Stimulated activated CD4-positive, alpha-beta T cell treated with anti-CD3 and anti-CD28 coated beads, Interleukin-1b, Interleukin-23, amount 100 ng/mL, for 48 hours (primary cell): ENCODE measurements at places on chromosomes 5 and 9.

DNA sequence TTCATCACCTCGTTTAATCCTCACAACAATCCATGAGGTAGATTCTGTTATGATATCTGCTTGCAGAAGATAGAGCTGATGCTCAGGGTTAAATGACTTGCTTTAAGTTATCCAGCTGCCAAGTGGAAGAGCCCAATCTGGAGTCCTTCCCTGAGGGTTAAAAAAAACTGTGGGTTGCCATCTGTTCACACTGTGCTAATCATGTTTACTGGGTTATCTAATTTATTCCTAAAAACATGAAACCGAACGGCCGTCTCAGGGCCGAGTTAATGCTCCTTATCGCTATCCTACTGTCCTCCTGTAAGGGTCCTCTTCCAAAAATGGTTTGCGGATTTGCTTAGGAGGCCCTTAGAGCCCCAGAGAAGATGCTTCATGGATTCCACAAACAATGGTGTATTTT, 153.3 kb downstream of the YIPF5 start:
- DNase-seq: no peak

- DNase-seq: no peak
Measured at GRCh38 chr5:142613271-142613671, 72.6 kb downstream of the FGF1 start.

- DNase-seq: no peak
Measured at GRCh38 chr9:124504530-124505005, 2.6 kb downstream of the NR5A1 start.

DNA sequence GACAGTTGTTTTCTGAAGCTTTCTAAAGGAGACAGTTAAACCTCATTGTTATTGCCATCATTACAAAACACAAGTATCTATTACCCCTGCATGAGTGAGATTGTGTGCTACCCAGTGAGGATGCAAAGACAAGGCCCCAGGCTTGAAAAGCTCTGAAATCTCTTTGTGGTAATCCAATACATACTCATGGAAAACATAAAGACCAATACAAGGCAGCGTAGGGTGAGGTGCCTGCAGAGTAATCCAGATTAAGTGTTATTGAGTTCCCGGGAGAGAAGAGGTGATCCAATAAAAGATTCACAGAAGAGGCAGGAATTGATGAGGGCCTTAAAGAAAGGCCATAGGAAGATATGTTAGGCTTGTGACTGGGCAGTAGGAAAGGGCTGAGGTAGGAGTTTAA, 150.1 kb downstream of the MEF2C start:
- DNase-seq: no peak

GRCh38 chr9:98935071-98935505, 8.6 kb upstream of the COL15A1 start:
- DNase-seq: no peak

DNA sequence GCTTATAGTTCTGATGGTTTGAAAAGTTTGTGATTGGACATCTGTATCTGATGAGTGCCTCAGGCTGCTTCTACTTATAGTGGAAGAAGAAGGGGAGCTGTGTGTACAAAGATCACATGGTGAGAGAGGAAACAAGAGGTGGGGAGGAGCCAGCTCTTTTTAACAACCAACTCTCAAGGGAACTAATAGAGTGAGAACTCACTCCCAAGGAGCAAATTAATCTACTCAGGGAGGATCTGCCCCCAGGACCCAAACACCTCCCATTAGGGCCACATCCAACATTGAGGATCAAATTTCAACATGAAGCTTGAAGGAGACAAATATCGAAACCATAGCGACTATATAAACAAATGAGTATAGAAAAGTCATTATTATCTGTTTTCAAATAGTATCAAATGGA, 64.7 kb upstream of the PRLR start:
- no peak for DNase-seq

- DNase-seq: no peak
Measured at GRCh38 chr9:36194326-36195000, 3.7 kb downstream of the CLTA start.

GRCh38 chr5:27315363-27316270, 277.2 kb upstream of the CDH9 start:
- no peak for DNase-seq

- DNase-seq: no peak
Measured at GRCh38 chr9:100999906-101000544, 28.5 kb upstream of the PLPPR1 start.

DNA sequence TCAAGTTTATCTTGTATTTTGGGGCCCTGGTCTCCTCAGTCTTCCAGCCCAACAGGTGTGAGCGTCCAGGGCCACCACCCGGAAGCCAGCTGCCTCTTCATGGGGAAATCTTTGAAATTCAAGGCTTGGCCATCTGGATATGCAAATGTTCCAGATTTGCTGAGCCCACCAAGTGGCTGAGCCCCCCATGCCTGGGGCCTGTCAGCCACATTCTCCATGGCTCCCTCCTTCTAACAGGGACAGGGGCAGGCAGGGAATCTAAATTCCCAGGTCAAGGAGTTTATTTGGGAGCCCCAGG, 14.2 kb upstream of the CXXC5 start:
- DNase-seq: no peak

DNA sequence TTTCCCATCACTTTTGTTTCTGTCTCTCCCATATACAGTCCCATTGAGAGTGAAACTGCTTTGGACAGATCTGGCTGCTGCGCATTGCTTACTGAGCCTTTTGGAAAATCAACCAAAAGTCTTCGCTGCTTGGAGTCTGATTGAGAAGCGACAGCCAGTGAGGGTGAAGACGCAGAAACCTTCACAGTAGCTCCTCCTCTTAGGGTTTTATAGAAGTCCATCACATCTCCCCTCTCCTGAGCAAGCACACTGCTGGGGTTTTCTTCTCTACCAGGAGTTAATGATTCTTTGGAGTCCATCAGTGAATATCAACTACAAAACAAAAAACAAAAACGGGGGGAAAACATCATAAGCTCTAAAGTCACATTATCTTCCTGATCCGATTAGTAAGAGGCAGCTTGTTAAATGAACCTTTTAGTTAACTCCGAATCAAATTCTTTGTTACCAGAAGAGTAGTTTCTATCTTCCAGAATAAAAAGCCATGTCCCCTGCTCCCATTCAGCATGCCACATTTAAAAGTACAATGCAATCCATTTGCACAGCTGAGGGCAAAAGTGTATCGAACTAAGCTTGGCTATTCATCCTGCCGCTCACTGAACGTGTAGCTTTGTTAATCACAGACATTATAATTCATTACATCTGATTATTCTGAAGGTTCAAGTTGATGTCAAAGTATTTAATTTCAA, 2.8 kb downstream of the NR3C1 start:
- DNase-seq: no peak

DNA sequence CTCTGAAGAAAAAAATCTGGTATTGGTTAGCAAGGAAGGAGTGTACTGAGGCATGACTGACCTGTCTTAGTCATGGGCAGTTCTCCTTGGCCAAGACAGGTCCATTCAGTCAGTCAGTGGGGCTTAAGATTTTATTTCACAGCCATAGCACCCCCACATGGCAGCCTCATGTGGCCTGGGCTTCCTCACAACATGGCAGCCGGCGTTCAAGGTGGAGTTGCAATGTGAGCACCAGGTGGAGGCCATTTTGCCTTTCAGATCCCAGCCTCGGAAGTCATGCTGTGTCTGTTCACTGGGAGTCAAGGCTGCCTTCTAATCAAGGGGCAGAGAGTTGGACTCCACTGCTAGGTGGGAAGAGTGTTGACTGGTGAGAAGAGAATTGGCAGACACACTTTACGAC, 10.3 kb upstream of the CARD19 start:
- DNase-seq: no peak

DNA sequence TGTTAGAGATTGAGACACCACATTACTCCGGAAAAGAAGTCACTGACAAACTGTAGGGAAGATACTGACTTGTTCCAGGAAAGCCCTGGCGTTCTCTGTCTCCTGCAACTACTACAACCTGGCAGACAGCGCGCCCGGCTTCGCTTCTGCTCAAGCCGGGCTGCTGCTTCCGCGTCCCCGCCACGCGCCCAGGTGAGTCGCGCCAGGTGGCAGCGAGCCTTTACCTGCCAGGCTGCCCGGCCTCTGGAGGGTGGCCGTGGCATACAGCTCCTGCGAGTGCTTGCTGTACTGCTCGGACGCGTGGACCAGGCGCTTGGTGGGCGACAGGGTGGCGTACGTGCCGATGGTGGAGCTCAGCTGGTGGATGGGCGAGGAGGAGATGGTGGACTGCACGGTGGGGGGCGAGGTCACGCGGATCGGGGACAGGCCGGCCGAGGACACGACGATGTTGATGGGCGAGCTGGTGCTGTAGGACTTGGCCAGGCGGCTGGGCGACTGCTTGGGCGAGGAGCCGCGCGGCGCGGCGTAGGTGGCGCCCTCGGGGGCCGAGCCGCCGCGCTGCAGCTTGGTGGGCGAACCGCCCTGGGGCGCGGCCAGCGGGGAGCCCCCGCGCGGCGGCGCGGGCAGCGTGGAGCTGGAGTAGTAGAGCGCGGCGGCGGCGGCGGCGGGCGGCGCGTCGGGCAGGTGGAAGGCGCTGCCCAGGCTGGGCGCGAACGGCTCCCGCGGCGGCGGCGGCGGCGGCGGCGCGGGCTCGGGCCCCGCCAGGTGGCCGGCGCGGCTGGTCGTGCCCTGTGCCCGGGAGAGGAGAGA, 519.6 kb downstream of the CTNND2 start:
- no peak for DNase-seq

DNA sequence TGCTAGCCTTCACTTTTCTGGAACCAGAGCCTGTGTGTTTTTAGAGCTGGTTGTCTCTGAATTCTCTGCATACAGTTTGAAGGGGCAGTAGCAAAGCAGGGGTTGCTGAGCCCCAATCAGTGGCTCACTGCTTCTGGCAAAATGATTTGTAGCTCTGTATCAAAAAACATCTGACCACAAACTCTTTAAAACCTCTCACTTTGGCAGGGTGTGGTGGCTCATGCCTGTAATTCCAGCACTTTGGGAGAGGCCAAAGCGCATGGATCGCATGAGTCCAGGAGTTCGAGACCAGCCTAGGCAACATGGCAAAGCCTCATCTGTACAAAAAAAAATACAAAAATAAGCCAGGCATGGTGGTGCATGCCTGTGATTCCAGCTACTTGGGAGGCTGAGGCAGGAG, 28.3 kb upstream of the APC start:
- no peak for DNase-seq

DNA sequence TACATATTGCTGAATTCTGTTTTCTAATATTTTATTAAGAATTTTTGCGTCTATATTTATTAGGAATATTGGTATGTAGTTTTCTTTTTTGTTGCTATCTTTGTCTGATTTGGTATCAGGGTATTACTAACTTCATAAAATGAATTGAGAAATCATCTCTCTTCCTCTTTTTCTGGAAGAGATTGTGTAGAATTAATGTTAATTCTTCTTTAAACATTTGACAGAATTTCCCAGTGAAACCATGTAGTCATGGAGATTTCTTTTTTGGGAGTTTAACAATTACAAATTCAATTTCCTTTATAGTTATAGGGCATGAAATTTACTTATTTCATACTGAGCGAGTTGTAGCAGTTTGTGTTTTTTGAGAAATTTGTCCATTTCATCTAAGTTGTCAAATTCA, 3.3 kb upstream of the FAM170A start:
- DNase-seq: no peak

- DNase-seq: no peak
Measured at GRCh38 chr5:75439276-75439675, 72.2 kb downstream of the CERT1 start.

DNA sequence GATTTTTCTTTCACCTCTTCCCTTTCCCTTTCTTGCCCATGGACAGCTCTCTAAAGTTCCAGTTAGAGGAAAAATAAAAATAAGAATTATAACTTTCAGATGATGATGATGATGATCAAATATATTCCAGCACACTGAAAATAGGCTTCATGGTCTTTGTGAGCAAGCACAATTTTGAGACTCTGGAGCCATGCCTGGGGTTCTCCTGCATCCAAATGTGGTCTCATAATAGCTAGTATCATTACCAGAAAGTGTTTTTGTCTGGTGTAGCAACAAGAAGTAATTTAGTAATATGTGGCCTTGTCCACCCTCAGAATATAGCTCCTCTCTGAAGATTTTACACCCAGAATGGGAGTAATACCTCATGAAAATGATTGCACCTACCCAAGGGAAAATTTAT, 150.4 kb downstream of the SNCAIP start:
- no peak for DNase-seq

- DNase-seq: no peak
Measured at GRCh38 chr5:142756576-142756975, 13.6 kb upstream of the ARHGAP26 start.

- DNase-seq: no peak
Measured at GRCh38 chr5:179061025-179061424, 852 bp downstream of the ZNF354C start.

- no peak for DNase-seq
Measured at GRCh38 chr9:7549249-7549648, 250.3 kb downstream of the DMAC1 start.

- DNase-seq: no peak
Measured at GRCh38 chr5:73969195-73970036, 343.4 kb downstream of the ARHGEF28 start.

DNA sequence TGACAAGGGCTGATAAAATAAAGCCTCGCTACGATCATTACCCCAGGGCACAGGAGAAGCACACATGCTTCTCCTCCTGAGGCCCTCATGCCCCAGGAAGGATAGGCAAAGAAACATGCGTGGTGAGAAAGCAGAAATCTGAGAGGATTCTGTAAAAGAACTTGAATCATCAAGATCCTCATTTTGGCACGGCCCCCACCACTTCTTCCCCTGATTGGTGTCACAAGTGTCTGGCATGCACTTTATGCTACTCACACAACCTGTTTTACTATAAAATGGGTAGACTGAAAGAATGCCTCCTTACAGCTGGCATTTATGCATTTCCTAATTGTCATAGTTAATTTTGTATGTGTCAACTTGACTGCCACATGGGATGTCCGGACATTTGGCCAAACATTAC, 32.1 kb downstream of the PCA3 start:
- no peak for DNase-seq

DNA sequence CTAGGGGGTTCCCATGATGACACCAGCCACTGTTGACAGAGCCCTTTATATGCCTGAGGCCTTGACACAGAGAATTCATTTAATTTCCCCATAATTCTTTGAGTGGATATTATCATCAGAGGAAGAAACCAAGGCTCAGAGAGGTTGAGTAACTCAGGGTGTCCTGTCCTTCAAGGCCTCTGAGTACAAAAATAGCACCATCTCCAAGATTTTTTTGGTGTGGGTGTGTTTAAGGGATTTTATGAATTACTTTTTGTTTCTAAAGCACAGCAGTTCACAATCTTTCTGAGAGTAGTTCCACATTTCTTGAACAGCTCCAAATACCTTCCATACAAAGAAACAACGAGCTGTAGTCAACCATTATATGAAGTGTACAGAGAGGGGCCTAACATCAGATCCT, 6.2 kb upstream of the GSN start:
- DNase-seq: no peak

- DNase-seq: no peak
Measured at GRCh38 chr5:168879331-168879730, 300.2 kb upstream of the PANK3 start.
